ENCODE measurements at places on chromosomes 2 and 18. TPM values are rescaled to one million over a fixed set of nuclear protein-coding genes. Genes with fewer than 3 reads are reported as not detected.
A peak's percentile ranks its signal among the peaks of the same experiment; 100 is the strongest.

The SPATA3 gene
- total RNA-seq, result not detected

The TTC39C gene
- total RNA-seq, result 95.1 TPM

The CCL20 gene
- not detected for total RNA-seq

DNA sequence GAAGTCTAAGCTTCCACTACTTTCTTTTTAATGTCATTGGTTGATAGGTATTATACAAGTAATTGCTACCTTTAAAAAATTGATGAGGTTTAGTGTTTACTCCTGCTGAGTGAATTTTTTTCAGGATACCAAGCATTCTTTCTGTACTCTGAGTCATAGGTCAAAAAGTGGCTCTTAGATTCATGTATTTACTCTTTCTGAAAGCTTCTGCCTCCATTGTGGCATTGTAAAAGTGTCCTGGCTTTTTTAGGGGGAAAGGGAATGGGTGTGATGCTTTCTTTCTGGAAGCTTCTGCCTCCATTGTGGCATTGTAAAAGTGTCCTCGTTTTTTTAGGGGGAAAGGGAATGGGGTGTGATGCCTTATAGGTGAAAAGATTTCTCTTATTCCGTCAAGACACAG, 286.5 kb downstream of the LPIN1 start:
- peaks cover 3% of the 10 kb centered on the region for H3K4me1 ChIP-seq
- DNase-seq, result no peak
- peaks cover 4% of the 10 kb centered on the region for H3K36me3 ChIP-seq
- no peak overlapping the region for H3K27ac ChIP-seq

The SCN7A gene
- total RNA-seq, result not detected

The POTEI gene
- total RNA-seq, result not detected

DNA sequence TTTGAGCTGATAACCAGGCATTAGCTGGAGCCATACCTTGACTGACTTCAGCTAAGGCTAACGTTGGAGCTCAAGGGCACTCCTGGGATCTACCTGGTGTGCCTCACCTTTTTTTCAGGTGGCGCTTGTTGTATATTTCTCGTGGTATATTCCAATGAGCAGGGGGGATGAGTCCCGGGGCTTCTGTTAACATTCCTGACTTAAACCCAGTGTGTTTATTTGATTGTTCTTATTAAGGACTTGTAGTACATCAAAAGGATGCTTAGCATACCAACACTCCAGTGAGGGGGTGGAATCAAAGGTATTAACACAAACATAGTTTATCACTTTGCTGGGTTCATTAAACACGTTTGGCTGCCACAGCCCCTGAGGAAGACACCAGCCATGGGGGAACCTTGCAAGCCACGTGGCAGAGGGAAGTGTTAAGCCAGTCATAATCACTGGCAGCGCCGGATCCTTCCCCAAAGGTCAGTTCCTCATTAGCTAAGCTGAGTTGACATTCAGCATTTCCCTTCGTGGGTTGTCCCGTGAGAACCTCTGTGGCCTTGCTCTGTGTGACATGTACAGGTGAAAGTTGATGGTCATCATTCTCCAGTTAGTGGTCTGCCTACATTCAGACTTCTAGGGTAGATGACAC, 119.5 kb upstream of the MCFD2 start:
- H3K4me1 ChIP-seq, result peaks cover 19% of the 10 kb centered on the region
- DNase-seq, result no peak
- no peak overlapping the region for H3K4me3 ChIP-seq
- H3K27me3 ChIP-seq, result no peaks in the 10 kb centered on the region
- H3K36me3 ChIP-seq, result peaks cover 15% of the 10 kb centered on the region

The PLB1 gene
- 0.43 TPM for total RNA-seq

The USP14 gene
- total RNA-seq, result 57.0 TPM

GRCh38 chr2:46135958-46136357, 161.2 kb upstream of the EPAS1 start:
- H3K27me3 ChIP-seq, result no peaks in the 10 kb centered on the region
- H3K36me3 ChIP-seq, result no peaks in the 10 kb centered on the region
- no peaks in the 10 kb centered on the region for H3K4me1 ChIP-seq
- no peak for DNase-seq

- H3K4me3 ChIP-seq, result no peak overlapping the region
- no peak for DNase-seq
- H3K36me3 ChIP-seq, result no peaks in the 10 kb centered on the region
- H3K27ac ChIP-seq, result no peak overlapping the region
- H3K4me1 ChIP-seq, result no peaks in the 10 kb centered on the region
- H3K27me3 ChIP-seq, result no peaks in the 10 kb centered on the region
These were observed 110.8 kb downstream of the FMNL2 start for GRCh38 chr2:152445791-152446201.

GRCh38 chr2:157479081-157480027, 35.5 kb upstream of the CYTIP start:
- peaks cover 72% of the 10 kb centered on the region for H3K4me1 ChIP-seq
- H3K27me3 ChIP-seq, result no peaks in the 10 kb centered on the region
- peak overlapping the region; percentile 84 for H3K4me3 ChIP-seq
- peak overlapping the region; percentile 97 for H3K27ac ChIP-seq

- H3K4me1 ChIP-seq, result peaks cover 24% of the 10 kb centered on the region
- peak overlapping the region; percentile 69 for H3K27ac ChIP-seq
- DNase-seq, result no peak
- peaks cover 2% of the 10 kb centered on the region for H3K27me3 ChIP-seq
- H3K4me3 ChIP-seq, result peak overlapping the region; percentile 41
- H3K36me3 ChIP-seq, result peaks cover 3% of the 10 kb centered on the region
These were observed 349.1 kb downstream of the ANAPC1 start for GRCh38 chr2:111534910-111535352.

- H3K4me3 ChIP-seq, result no peak overlapping the region
- no peaks in the 10 kb centered on the region for H3K36me3 ChIP-seq
- DNase-seq, result no peak
- H3K4me1 ChIP-seq, result no peaks in the 10 kb centered on the region
- H3K27ac ChIP-seq, result no peak overlapping the region
These were observed 107.9 kb upstream of the LMAN1 start for GRCh38 chr18:59466980-59467379.

The ERBB4 gene
- not detected for total RNA-seq

- DNase-seq, result no peak
- H3K4me1 ChIP-seq, result peaks cover 17% of the 10 kb centered on the region
- peaks cover 35% of the 10 kb centered on the region for H3K36me3 ChIP-seq
- no peak overlapping the region for H3K4me3 ChIP-seq
- H3K27me3 ChIP-seq, result no peaks in the 10 kb centered on the region
- no peak overlapping the region for H3K27ac ChIP-seq
These were observed 72.0 kb downstream of the STRADB start for GRCh38 chr2:201523506-201523905.

- peak overlapping the region; percentile 90 for H3K4me3 ChIP-seq
- peaks cover 49% of the 10 kb centered on the region for H3K4me1 ChIP-seq
- peak overlapping the region; percentile 98 for H3K27ac ChIP-seq
- DNase-seq, result peak; percentile 56
- H3K27me3 ChIP-seq, result peaks cover 5% of the 10 kb centered on the region
- peaks cover 2% of the 10 kb centered on the region for H3K36me3 ChIP-seq
These were observed 1.1 kb upstream of the GPR55 start for GRCh38 chr2:230925879-230926765.

The ANKRD30B gene
- total RNA-seq, result not detected

DNA sequence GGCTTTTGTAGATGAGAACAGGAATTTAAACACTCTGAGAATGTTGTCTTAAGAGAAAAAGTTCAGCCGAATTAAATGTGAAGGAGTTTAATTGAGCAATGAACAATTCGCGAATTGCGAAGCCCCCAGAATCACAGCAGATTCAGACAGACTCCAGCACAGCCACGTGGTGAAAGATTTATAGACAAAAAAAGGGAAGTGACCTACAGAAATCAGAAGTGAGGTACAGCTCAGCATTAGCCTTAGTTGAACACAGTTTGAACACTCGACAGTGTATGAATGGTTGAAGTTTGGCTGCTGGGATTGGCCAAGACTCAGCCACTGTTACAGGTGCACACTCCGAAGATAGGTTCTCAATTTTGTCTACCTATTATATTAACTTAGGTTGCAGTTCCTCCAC, 264.0 kb upstream of the CHST9 start:
- no peak overlapping the region for H3K27ac ChIP-seq
- no peak for DNase-seq

DNA sequence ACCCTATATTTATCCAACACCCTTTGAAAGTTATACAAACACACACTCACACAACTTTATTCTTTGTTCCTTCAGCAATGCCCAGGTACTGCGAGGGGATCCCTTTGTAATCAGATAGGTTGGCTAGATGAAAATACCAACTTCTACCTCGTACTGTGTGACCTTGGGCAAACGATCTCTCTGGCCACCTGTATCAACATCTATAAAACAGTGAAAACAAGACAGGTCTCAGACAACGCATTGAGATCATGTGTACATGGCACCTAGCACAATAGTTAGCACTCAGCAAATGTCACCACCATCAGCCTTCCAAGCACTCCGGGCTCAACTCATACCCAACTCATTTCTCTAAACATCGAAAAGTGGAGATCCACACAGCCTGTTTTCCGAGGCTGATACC, 118.4 kb upstream of the PPP1CB start:
- H3K36me3 ChIP-seq, result no peaks in the 10 kb centered on the region
- no peak for DNase-seq
- H3K27me3 ChIP-seq, result no peaks in the 10 kb centered on the region
- peaks cover 4% of the 10 kb centered on the region for H3K4me1 ChIP-seq
- H3K4me3 ChIP-seq, result no peak overlapping the region
- H3K27ac ChIP-seq, result no peak overlapping the region

GRCh38 chr2:60984720-60985119, 32.8 kb upstream of the PEX13 start:
- no peak for DNase-seq
- H3K4me1 ChIP-seq, result peaks cover 5% of the 10 kb centered on the region
- H3K27me3 ChIP-seq, result no peaks in the 10 kb centered on the region
- peaks cover 11% of the 10 kb centered on the region for H3K36me3 ChIP-seq
- H3K27ac ChIP-seq, result no peak overlapping the region

GRCh38 chr2:171889808-171890207, 4.2 kb downstream of the SLC25A12 start:
- no peaks in the 10 kb centered on the region for H3K27me3 ChIP-seq
- no peak overlapping the region for H3K4me3 ChIP-seq
- H3K4me1 ChIP-seq, result peaks cover 29% of the 10 kb centered on the region
- no peak for DNase-seq

DNA sequence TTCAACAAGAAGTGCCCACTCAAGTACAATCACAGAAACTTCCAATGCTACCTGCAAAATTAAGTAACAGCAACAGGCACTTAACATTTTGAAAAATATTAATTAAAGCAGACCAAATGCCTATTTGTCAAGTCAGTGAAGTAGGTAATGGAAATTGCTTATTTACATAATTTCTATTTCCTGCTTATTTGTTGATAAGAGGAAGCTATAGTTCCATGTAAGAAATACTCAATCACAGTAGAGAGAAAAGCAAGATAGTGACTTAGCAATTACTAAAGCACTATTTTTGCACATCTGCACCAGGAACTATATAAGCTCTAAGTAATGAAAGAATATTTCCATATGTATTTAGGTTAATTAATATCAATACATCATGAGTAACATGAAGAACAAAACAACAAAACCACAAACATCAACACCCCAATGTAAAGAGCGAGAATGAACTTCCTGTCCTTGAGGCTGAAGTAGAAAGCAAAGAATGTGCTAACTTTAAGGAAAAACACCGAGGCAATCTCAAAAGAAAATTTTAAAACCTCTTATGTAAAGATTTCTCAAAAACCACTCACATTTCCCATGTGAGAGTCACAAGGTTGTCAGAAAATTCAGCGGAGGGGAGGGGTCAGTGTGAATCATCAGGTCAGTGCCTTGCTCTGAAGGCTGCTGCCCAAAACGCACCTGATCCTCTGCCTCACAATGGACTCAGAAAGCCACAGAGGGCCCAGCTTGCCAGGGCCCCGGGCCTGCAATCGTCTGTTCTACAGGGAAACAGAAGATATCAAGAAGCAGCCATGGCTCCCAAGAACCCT, 12.5 kb downstream of the NPC1 start:
- H3K4me3 ChIP-seq, result peak overlapping the region; percentile 38
- H3K27ac ChIP-seq, result peak overlapping the region; percentile 73
- H3K4me1 ChIP-seq, result peaks cover 24% of the 10 kb centered on the region
- H3K27me3 ChIP-seq, result no peaks in the 10 kb centered on the region
- peaks cover 26% of the 10 kb centered on the region for H3K36me3 ChIP-seq
- DNase-seq, result no peak

Measured in activated naive CD8-positive, alpha-beta T cell treated with anti-CD3 and anti-CD28 coated beads, Interleukin-2, amount 10 ng/mL, durations not matched to agents 7 days and 5 days (primary cell).